ENCODE measurements at places on chromosomes 6 and 20.

GRCh38 chr6:71190809-71191208 is 97.8 kb upstream of the OGFRL1 start:
- no peak for DNase-seq

- DNase-seq = no peak
These were observed 75.4 kb upstream of the LAMA2 start for GRCh38 chr6:128807577-128807976.

- peak; percentile 34 for DNase-seq
These were observed 111.2 kb downstream of the SCML4 start for GRCh38 chr6:107712665-107713551.

DNA sequence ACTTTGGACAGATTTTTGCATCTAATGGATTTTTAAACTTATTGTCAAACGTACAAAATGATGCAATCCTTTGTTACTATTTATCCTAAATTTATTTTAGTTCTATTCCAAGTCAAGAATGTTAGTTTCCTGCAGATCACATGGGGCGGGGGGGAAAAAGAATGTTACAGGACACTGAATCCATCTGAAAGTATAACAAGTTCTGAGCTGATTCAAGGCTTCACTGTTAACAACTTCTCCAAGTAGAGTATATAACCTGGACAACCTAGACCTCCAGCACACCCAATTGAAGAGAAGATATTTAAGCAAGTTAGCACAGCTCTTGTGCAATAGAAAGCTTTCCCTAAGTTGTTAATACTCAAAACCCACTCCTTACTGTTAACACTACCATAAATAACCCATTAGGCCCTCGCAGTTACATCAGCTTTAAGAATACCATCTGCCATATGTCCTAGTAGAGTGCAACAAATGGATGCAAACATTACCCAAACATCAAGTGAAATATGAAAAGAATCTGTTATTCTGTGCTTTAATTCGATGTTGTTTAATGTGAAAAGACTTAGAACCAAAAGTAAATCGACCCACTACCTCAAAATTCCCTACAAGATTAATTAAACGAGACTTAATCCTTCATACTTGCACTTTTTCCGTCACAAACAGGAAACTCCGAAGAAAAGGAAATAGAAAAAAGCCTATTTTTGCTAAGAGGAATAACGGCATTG is 1.3 kb downstream of the SEC63 start:
- DNase-seq = no peak

DNA sequence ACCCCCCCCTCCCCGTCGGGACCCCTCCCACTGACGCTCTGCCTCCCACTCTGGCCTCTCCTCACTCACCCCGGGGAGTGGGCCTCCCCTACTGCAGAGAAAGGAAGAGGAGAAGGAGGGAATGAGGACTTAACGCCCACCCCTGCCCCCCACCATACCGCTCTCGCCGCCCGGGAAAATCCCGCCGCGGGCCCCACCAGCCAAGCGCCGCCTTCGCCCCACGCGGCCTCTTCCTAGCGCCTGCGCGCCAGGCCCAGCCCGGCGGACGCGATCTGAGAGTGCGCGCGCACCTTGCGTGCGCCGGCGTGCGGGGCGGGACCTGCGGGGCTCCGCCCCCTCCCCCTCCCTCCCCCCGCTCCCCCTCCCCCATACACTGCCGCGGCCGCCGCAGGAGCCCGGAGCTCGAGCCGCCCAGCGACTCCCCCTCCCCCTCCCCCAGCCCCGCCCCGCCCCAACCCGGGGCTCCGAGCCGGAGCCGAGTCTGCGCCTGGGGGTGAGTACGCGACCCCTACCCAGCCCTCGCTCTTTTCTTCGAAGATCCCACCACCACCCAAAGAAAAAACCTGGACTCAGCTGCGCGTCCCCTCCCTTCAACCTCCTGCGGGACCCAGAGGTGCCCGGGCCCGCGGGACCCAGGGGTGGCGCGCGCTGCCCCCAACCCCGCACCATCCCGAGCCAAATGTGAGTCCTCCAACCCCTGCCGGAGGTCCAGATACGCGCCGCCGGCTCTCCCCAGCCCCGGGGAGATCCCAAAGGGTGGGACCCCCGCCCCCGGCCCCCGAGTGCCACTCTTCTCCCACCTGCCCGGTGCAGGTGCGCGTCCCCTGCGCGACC is at the start of the genes MRPL14 and TMEM63B:
Gene MRPL14 (minus strand): TSS at position 267 of the 834 bp plus-strand sequence. CDS start 10,841 bp downstream, outside the sequence.
Gene TMEM63B (plus strand): TSS at position 369 of the 834 bp plus-strand sequence. CDS start 7,031 bp downstream, outside the sequence.
- peak; percentile 94 for DNase-seq

- no peak for DNase-seq
These were observed 82.3 kb upstream of the CLDN20 start for GRCh38 chr6:155181498-155181897.

DNA sequence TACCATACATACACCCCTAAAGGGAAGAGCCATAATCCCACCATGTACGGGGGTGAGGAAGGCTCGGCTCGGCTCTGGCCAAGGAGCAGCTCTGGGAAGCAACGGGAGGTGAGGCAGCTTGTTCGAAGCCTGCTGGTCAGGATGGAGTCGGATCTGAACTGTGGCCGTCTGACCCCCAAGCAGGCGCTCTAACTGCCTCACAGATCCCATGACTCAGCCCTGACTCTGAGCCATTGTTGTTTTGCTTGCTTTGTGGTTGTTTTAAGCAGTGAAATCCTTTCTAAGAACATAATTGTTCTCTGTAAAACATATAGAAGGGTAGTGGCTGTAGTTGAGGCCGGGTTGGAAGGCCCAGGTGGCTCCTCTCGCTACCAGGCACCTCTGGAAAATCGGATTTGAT is 10.9 kb downstream of the C6orf132 start:
- DNase-seq = peak; percentile 47

DNA sequence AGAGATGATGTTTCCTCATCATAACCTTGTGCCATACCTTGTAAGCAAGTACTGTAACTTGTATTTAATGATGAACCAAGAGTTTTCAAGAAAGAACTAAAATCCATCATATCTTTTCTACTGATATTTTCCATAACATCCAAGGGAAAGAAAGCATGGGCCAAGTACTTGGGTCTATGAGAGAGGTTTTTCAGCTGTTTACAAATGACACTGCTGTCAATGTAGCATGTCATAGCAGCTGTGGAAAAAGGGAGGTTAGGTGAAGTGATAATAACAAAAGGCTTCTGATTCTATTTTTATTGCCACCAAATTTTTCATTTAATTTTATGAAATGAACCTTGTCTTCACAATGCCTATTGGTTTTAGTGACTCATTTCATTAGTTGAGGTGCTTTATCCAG is 482.3 kb downstream of the LMBRD1 start:
- no peak for DNase-seq

DNA sequence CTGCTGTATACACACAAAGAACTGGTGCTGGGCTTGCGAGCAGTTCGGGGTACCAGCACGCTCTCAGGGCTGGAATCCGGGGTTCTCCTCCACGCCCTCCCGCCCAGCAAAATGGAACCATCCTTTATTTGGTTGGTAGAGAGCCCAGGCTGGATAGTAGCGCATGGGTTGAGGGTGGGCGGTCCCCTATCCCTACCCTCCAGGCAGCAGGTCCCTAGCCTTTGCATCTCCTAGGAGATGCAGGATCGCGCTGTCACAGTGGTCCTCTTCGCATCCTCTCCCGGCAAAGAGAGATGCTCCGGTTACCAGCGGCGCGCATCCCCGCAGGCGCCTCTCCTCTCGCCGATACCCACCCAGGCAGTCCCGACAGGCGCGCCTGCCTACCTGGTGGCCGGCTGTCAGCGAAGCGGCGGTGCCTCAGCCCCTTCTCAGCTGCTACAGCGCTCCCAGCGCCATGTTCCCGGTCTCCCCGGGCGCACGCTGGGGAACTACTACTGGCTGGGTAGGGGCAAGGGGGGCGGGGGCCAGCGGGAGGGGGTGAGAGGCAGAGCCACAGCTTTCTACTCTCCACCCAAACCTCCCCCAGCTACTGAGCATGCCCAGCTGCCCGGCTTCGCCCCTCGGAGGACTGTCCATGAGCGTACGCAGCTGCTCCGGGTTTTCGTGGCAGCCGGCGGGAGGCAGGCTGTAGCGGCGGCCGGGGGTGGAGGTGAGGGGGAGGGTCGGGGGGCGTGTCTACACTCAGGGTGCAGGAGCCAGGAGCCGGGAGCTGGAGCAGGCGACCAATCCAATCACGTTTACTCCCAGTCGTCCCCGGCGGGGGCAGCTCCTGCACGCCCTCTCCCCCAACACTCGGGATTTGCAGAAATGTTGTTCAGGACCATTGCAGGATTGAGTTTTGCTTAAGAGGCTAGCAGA is at the start of gene PAK5:
Gene PAK5 (minus strand): TSS at position 699 of the 918 bp plus-strand sequence. CDS start 194,748 bp downstream, outside the sequence.
- peak; percentile 95 for DNase-seq

DNA sequence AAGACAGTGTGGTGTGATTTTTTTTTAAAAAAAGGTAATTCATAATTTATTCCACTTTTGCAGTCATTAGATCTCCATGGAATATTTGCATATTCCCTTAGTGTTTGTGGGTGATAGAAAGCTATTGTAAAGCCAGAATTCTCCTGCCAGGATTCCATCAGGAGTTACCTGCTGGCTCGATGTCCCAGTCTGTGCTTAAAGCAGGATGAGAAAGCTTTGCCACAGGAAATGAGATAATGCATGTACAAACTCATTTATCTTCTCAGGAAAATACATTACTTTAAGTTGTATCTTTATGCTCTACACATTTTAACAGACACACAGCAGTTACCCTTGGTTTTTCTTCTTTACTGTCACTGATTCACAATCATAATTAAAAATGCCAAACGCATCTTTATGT is 553.0 kb downstream of the CD109 start:
- no peak for DNase-seq

- DNase-seq = no peak
These were observed 126.2 kb downstream of the RNF144B start for GRCh38 chr6:18513253-18513798.

DNA sequence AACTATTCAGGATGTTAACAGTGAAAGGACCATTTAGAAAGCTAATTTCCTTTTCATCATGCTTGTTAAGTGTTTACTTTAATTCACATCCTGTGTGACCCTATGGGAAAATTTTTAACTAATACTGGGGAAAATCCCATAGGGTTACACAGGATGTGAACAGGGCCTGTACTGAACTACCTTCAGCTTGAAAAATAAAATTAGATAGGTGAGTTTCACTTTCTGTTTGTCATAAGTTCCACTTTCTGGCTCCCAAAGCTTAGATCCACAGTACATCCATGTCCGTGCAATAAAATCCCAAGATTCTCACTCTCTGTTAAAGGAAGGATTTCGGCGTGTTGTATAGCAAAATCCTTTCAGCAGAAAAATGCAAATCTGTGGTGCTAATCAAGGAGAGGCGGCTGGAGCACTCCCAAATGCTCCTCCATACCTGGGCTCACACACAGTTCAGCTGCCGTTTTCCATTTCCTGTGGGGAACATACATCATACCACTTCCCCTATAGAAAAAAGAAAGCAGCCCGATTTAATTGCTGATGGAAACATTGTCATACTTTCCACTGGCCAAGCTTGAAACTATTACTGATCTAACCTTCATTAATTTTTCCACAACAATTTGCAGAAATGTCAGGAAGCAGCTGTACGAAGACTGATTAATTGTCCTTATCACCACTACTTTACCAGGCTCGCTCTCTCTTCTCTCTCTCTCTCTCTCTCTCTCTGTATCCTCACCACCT is 125.2 kb downstream of the HIVEP2 start:
- no peak for DNase-seq

GRCh38 chr6:75499640-75500039 is 6.0 kb upstream of the FILIP1 start:
- DNase-seq = no peak

GRCh38 chr6:3424185-3424927 is 32.5 kb downstream of the SLC22A23 start:
- no peak for DNase-seq

DNA sequence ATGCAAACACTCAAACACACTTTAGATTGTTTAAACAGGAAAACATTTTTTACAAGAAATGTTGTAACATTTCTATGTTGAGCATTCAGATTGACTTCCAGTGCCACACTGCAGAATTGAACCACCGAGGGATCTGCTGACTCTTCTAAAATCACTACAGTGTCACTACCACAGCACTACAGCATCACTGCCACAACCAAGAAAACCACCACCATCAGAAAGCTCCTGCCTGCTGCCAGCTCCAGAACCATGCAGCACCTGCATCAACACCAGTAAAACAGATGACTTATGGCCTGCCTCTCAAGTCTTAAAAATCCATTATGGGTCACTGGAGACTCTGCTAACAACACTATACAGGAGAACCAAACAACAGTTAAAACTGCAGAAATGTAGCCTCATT is 25.4 kb upstream of the BTN3A2 start:
- no peak for DNase-seq

DNA sequence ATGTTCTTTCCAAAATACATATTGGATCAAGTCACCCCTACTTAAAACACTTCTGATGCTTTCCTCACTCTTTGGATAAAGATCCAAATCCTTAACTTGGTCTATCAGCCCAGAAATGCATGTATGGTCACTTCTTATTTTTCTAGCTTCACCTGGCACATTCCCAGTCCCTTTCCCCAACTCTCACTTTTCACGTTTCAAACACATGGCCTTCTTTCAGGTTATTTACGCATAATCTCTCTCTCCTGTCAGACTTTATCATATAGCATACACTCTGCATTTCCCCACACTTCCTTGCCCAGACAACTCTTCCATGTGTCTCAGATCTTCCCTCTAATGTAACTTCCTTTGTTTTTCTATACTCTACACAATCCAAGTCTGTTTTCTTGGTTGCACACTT is 12.8 kb downstream of the PHIP start:
- no peak for DNase-seq

DNA sequence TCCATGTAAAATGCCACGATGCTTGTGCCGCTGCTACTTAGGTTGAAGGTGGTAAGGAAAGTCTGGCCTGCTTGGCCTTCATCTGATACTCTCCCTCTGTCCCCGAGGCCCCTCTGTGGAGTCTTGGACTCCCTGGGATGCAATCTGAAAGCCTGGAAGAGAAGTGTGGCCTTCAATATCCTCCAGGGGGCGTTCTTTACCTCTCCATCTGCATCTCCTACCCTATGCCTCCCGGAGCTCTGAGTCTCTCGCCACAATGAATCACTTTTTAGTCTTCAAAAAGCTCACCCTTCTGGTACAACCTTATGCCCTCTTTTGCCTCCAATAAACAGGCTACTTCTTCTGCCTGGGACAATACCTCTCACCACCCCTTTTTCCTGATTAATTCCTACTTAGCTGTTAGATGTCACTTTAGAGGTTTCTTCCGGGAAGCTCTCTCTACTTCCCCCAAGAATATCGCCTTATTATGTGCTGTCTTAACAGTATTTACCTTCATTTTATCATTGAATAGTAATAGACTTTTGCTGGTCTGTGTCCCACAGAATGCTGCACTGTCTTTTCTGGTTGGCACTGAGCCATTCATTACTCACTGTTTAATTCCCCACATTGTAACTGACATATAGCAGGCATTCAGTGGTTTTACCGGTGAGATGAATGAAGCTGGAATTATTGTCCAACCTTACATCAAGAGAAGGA is 13.9 kb upstream of the ATG5 start:
- peak; percentile 69 for DNase-seq

- no peak for DNase-seq
These were observed 93.8 kb downstream of the FOXA2 start for GRCh38 chr20:22490287-22491193.
